ENCODE measurements at places on chromosomes 16 and 17.

DNA sequence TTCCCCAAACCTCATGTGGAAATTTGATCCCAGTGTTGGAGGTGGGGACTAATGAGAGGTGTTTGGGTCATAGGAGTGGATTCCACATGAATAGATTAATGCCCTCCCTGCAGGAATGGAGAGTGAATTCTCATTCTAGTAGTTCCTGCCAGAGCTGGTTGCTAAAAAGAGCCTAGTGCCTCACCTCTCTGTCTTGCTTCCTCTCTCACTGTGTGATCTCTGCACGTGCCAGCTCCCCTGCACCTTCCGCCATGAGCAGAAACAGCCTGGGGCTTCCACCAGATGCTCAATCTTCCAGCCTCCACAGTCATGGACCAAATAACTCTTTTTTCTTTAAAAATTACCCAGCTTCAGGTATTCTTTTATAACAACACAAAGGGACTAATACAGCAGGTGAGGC, 72.9 kb upstream of the CLEC3A start:
- no peak for DNase-seq

DNA sequence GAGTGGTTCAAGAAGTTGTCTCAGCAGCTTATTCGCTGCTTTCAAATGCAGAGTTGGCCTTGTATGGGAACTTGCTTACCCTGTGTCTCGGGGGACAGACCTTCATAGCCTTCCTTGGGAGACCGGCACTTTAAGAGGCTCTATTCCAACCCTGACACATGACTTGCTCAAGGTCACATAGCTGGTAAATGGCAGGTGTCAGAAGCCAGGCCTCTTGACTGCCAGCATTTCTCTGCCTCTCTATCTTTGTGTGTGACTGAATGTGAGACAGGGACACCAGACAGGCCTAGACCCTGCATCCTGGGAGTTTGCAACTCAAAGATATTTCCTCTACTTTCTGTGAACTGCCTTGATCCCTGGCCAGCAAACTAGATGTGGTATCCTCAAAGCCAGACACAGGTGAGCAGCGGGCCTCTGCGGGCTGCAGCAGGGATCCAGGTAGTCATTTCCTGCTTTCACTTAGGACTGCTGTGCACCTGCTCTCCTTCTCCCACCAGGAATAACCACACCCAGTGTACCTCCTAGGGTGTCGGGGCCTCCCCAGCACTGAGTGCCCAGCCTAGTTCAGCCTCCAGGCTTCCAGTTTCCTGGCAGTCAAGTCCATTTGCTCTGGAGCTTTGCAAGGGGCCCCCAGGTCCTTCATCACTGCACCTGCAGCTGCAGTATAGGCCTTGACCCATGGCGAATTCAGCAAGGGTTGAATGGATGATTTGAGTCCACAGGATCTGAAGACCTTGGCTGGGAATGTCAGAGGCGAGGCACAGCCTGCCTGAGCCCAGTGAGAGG, 116.6 kb upstream of the TNRC6C start:
- DNase-seq: no peak

DNA sequence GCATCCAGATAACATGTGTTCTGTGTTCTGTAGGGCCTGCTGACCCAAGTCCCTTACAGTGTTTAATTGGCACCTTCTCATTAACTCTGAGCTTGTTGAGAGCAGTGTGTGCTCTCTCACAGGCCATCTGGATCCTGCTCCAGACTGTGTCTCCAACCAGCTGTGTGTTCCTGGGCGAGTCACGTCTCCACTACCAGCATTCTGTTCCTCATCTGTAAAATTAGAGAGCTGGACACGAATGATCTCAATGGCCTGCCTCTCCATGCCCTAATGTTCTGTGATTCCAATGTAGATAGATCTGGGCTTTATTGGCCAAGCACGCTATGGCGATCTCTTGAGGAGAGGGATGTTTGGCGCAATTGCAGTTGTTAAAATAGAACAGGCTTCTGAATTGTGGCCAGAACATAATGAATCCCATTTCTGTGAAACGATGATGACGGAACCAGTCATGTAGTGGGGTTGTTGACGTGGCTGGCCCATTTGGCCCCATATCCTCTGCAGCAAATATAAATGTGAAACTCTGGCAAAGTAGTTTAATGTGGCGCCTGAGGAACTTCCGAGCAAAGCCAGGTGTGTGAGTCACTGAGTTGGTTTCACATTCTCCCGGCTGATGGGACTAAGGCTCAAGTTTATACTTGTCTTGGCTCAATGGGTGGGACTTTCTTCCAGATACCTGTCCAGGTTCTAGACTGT, 22.2 kb downstream of the TBX4 start:
- no peak for DNase-seq

- DNase-seq: no peak
Observed at GRCh38 chr17:18315562-18315922, 449 bp downstream of the SMCR8 start.

DNA sequence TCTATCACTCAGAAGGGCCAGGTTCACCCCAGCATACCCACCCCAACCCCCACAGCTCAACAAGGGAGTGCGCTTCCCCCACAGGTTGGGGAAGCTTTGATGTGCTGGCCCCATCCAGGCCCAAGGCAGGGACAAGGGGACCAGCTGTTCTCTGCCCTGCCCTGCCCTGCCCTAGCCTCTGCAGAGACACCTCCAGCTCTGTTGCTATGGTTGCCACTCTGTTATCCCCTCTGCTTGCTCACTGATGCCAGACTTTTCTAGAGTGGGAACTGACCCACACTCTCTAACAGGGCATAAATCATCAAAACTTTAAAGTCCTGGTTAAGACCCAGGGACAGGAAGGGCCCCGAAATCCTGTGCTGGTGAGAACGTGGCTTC, 50.4 kb upstream of the ENPP7 start:
- DNase-seq: no peak

All from NCI-H187 treated with DMSO at 0.1 percent for 48 hours (cell line).